ENCODE measurements at places on chromosomes 2 and 18.

GRCh38 chr2:25756536-25756935, 83.2 kb upstream of the DTNB start:
- no peak for DNase-seq

GRCh38 chr2:33458248-33458819, 18.1 kb upstream of the RASGRP3 start:
- no peak for DNase-seq

GRCh38 chr2:141035846-141036420, 1094.9 kb downstream of the LRP1B start:
- DNase-seq: no peak

GRCh38 chr2:145769011-145769716, 1249.2 kb upstream of the ZEB2 start:
- DNase-seq: no peak

- DNase-seq: no peak
Measured at GRCh38 chr2:178484245-178485041, 4.2 kb downstream of the PLEKHA3 start.

- DNase-seq: no peak
Measured at GRCh38 chr2:190626641-190627210, 22.2 kb upstream of the NAB1 start.

DNA sequence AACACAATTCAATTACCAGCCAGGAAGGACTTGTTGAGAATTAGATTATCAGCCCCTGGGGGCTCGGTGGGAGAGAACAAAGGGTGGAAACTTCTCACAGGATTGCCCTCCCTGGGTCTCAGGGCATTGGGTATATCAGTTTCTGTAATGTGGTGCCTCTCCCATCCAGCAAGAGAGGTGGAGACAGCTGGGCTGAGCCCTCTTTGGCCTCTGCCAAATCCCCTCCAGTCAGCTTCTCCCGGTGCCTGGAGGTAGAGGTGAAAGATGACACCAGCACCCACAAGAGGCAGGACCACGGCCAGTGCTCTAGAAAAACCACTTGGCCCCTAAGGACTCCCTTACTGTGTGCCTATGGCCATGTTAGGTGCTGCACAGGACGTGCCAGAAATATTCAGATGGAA, 179.7 kb downstream of the HAUS1 start:
- no peak for DNase-seq

GRCh38 chr2:9895669-9896590, 52.7 kb downstream of the TAF1B start:
- DNase-seq: no peak

GRCh38 chr18:43113220-43113895, 2.1 kb downstream of the RIT2 start:
- no peak for DNase-seq

GRCh38 chr2:72270556-72271275, 123.1 kb upstream of the CYP26B1 start:
- no peak for DNase-seq

- no peak for DNase-seq
Measured at GRCh38 chr2:226873826-226874225, 38.0 kb downstream of the RHBDD1 start.

DNA sequence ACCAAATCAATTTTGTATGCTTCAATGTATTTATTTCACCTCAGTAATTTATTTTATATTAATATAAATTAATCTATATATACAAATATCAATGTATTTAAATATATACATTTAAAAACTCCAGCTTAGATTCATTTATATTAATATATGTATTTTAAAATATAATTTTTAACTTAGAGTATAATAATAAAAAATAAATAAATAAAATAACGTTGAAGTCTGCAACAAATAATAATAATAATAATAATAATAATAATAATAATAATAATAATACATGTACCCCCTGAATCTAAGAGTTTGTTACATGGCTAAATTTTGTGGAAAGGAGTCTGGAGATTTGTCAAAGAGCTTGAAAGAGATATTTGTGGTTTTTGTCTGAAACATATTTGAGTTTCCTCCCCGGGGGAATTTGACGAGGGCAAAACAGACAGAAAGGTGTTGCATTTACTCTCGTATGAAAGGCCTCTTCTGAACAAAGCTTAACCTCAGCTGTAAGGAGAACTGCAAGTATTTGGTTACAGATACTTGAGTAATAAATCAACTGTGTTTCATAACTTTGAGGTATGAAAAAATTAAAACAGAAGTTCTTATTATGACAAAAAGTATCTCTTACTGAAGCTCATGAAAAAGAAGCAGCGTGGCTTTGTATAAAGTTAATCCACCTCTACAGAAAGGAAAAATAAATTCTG, 93.4 kb downstream of the CDH19 start:
- no peak for DNase-seq

- peak; percentile 50 for DNase-seq
Measured at GRCh38 chr2:145687442-145688134, 1167.7 kb upstream of the ZEB2 start.
